ENCODE measurements at places on chromosomes 4 and X.
A peak's percentile ranks its signal among the peaks of the same experiment; 100 is the strongest.

DNA sequence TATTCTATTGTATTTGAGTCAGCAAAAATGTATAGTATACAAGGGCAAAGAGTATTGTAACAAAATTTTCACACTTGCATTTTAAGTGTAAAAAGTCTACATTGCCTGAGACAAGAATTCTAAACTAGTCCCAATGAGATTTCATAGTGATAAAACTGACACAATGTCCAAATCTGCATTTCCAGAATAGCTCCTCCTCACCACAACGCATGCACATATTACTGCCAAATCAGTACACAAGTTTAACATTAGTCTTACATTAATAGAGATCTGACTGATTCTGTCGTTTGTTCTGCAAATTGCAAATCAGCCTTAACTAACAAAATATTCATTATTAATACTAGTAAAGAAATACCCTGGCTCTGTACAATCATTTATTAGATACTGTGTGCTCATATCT is 222.2 kb upstream of the NEIL3 start:
- no peak for DNase-seq

GRCh38 chrX:21481761-21482160 is 107.5 kb downstream of the CNKSR2 start:
- DNase-seq = no peak

GRCh38 chr4:165133150-165133549 is 20.5 kb upstream of the TMEM192 start:
- DNase-seq = no peak

GRCh38 chrX:136258951-136259350 is 7.8 kb upstream of the MAP7D3 start:
- DNase-seq = no peak

DNA sequence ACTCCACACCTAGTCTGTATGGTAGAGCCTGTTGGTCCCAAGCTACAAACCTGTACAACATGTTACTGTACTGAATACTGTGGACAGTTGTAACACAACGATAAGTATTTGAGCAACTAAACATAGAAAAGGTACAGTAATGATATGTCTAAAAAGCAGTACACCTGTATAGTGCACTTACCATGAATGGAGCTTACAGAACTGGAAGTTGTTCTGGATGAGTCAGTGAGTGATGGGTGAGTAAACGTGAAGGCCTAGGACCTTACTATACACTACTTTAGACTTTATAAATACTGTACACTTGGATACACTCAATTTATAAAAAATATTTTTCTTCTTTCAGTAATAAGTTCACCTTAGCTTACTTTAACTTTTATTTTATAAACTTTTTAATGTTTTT is 104.0 kb downstream of the TMA16 start:
- no peak for DNase-seq

GRCh38 chrX:24113181-24113580 is 36.3 kb upstream of the ZFX start:
- peak; percentile 61 for DNase-seq

DNA sequence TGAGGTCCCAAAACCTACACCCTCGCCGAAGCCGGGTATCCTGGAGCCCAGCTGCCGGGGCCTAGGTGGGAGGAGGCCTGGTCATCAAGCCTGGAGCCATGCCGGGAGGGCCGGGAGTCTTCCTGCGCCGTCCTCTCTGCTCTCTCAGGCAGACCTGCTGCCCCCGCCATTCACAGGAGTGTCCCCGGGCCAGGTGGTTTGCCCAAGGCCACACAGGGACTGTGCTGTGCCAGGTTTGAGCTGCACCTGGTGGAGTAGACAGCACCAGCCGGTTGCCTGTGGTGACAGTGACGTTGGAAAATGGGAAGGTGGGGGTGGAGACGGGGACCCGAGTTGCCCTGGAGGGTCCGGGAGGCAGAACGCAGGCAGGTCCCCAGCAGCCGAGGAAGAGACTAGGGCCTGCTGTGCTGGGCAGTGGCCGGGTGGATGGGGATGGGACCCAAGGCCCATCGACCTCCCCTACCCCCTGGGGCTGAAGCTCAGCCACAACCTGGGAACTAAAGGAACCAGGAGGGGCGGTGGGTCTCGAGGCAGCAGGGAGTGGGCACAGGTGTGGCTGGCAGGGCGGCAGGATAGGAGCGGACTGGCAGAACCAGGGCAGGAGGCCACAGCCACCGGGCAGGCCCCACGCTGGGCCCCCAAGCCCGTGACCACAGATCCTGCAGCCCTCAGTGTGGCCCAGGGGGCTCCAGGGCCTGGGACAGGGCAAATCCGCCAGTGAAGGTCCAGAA is 9.5 kb downstream of the DOK7 start:
- no peak for DNase-seq

- DNase-seq = no peak
These were observed 189.9 kb upstream of the NWD2 start for GRCh38 chr4:37054531-37055077.

- DNase-seq = no peak
These were observed 86.3 kb downstream of the BCOR start for GRCh38 chrX:40011322-40012038.

GRCh38 chr4:93814141-93814540 is 14.4 kb upstream of the ATOH1 start:
- DNase-seq = no peak

DNA sequence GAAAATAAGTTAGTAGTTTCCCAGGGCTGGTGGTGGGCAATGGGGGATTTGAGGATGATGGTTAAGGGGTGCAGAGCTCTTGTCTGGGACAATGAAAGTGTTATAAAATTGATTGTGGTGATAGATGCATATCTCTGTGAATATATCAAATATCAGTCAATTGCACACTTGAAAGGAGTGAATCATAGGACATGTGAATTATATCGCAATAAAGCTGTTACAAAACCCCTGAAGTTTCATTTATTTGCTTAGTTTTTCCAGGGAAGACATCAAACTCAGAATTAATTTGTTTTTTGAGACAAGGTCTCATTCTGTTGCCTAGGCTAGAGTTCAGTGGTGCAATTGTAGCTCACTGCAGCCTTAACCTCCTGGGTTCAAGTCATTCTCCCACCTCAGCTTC is 17.9 kb upstream of the YIPF6 start:
- DNase-seq = no peak

DNA sequence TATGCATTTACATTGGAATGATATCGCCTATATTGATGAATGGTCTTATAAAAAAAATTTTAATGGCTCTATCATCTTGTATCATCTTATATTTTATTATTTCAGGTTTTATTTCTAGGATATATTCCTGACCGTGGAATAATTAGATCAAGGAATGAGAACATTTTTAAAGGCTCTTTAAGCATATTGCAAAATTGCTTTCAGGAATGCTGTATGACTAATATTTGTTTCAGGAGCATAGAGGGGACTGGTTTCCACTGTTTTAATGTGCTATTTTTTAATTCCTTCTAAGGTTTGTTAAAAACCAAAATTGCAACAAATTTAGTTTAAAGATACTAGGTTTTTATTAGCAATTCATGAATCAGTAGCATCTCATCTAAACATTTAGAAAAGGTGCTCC is 120.2 kb downstream of the BMPR1B start:
- DNase-seq = peak; percentile 16

GRCh38 chr4:186029571-186030398 is 39.2 kb upstream of the TLR3 start:
- peak; percentile 10 for DNase-seq

GRCh38 chr4:185846505-185847150 is 34.6 kb upstream of the SORBS2 start:
- no peak for DNase-seq

DNA sequence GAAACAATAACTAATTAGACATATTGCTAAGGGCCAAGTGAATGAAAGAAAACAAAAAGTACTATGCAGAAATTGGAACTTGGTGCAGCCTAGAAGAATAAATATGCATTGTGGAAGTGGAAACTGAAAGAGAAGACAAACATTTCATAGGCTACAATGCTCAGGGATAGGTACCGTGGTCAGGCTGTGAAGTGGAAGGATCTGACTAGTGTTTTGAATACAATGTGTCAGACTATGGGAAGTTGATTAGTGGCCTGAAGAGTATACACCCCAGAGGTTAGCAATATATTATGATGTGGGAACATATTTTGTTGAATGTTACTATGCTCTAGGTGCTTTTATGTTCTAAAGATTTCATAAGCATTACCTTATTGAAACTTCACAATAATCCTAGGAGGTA is 36.8 kb downstream of the GPRIN3 start:
- no peak for DNase-seq

DNA sequence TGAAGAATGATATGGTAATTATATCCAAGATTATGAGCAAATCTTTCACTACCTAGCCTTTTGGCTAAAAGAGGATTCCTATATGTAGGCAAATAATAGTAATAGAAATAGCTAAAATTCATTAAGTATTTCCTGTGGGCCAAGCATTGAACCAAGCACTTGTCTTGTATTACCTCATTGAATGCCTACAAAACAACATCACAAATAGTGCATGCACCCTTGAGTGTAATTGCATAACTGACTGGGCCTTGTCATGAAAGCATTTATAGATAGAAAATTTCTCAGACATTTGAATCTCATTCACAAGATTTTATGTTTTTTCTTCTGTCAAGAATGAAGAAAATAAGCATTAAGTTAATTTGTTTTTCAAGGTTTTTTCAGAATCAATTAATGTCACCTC is 3.9 kb upstream of the HPGDS start:
- no peak for DNase-seq

DNA sequence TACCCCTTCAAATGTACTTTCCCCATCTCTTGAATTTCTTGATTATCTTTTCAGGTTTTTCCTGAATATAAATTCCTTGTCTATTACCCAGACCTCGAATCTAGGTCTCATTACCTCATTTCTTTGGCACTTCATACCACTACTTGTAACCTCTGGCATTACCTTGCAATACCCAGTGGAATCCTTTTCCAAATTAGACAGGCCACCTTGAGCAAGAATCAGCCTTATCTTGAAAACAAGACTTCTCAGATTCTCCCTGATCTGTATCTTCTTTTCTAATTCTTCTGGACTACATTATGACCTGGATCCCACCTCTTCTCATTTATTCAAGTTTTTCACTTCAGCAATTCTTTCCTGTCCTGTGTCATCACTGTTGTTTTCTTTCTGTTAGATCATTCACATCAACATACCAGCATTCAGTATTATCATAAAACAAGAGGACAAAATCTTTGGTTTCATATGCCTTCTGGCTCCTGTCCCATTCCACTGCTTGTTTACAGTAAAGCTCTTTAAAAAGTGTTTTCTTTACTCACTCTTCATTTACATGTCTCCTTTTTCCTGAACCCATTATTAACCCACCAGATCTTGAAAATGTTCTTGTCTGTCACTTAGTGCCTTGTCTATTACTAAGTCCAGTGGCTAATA is 275.6 kb upstream of the HS3ST1 start:
- no peak for DNase-seq

GRCh38 chrX:132483951-132484350 is 4.9 kb downstream of the MBNL3 start:
- DNase-seq = no peak

DNA sequence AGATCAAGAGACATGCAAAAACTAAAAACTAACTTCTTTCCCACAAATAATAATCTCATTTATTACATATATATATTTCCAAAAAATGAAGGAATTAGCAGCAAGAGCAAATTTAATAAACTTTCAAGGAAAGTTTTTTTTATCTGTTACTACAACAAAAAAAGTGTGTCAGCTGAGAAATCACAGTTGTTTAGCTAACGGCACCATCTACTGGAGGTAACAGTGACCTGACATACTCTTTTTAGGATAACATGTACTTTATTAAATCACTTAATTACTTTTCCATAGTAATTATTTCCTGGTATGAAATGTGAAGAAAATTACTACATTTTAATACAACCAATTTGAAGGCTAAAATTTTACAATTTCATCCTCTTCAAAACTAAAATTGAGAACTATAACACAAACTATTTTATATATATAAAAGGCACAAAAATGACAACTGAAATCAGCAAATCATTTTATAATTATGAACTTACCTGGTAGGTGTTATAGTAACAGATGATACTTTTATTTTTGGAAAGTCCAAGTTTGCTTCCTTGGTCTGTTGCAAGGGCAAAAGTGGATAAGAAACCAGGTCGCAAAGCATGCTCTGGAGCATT is 9.1 kb downstream of the LAMTOR3 start:
- no peak for DNase-seq

- DNase-seq = no peak
These were observed 26.8 kb downstream of the SLC39A8 start for GRCh38 chr4:102318526-102318925.

GRCh38 chr4:152072906-152073305 is 312.1 kb upstream of the GATB start:
- no peak for DNase-seq

DNA sequence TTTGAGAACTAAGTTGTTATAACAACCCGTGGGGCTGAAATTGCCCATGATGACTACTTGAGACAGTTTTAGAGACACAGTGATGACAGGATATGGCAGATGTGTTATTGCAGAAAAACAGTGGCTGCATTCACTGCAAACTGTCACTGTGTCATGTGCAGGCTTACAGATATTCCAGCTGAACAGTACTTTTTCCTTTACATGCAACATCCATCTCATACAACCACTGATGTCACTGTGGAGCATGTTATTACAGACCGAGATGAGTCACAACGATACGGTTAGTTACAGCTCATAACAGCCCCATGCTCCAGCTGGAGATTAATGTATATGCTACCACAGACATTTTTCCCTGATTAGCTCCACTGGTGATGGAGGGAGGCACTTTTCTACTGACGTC is 207.4 kb downstream of the TMA16 start:
- DNase-seq = no peak

GRCh38 chr4:17957688-17958087 is 63.9 kb downstream of the LCORL start:
- no peak for DNase-seq

DNA sequence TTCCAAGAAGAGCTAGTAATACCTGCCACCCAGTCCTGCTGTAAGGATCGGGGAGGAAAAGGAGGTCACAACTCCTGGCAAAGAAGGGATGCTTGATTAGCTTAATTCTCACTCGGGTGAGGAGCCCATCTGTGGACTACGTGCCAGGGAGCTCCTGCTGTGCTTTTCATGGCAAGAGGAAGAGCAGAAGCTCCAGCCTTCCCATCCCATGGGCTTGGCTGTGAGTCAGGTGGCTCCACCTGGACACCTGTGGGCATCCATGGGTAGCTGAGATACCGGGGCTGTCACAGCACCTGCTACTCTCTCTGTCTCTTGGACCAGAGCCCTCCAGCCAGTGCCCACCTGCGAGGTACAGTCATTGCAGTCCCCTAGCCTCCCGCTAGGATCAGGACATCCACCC is 18.0 kb downstream of the CLNK start:
- no peak for DNase-seq

- no peak for DNase-seq
These were observed 371.0 kb downstream of the BCOR start for GRCh38 chrX:39726771-39727170.

GRCh38 chrX:123881330-123881729 is 21.5 kb downstream of the XIAP start:
- no peak for DNase-seq

GRCh38 chrX:48514126-48514806 is 5.5 kb downstream of the PORCN start:
- no peak for DNase-seq

DNA sequence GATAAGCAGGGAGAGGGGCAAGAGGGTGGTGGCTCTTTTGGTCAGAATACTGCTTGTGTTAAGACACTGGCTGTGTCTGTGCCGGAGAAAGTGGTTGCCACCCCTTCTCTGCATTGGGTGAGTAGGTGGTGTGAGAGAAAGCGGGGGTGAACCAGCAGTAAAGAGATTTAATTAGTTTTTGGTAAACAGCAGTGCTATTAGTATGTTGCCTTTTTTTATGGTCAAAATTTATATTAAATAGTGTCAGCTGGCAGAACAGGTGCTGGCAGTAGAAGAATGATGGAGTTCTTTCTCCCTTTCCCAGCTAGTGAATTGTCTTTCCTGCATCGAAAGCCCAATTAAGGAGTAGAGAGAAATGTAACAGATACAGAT is 181.6 kb downstream of the LARP7 start:
- DNase-seq = no peak

- no peak for DNase-seq
These were observed 68.7 kb upstream of the PGM2 start for GRCh38 chr4:37757761-37758160.

Data from AG09309 (cell line).